ENCODE measurements at places on chromosomes 3 and 15.
A peak's percentile ranks its signal among the peaks of the same experiment; 100 is the strongest.

GRCh38 chr3:123961508-123961856 lies 453 bp upstream of the CCDC14 start:
- DNase-seq = no peak

- DNase-seq = peak; percentile 19
Measured at GRCh38 chr15:70853318-70853972, 512 bp downstream of the LARP6 start.

DNA sequence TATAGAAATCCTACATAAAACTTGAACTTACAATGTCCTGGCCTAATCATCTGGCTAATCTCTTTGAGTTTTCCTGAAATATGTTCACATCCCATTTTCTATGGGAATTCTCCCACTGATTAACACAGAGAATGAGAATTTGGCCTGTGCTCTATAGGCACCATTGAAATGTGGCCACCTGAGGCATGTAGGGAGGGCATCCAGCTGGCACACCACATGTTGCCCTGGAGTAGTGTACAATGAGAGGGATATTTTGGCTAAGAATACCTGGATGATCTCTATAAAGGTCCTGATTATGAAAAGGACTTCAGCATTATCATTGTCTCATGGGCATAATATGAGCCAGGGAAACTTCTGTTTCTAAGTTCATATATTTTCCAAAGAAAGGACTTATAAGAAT lies 324.0 kb downstream of the ZBTB20 start:
- no peak for DNase-seq

- DNase-seq = no peak
Measured at GRCh38 chr3:10992017-10992942, at the start of gene SLC6A1. SLC6A1 (plus strand) TSS chr3:10992748; CDS start chr3:11017212, 24,464 bp downstream.

DNA sequence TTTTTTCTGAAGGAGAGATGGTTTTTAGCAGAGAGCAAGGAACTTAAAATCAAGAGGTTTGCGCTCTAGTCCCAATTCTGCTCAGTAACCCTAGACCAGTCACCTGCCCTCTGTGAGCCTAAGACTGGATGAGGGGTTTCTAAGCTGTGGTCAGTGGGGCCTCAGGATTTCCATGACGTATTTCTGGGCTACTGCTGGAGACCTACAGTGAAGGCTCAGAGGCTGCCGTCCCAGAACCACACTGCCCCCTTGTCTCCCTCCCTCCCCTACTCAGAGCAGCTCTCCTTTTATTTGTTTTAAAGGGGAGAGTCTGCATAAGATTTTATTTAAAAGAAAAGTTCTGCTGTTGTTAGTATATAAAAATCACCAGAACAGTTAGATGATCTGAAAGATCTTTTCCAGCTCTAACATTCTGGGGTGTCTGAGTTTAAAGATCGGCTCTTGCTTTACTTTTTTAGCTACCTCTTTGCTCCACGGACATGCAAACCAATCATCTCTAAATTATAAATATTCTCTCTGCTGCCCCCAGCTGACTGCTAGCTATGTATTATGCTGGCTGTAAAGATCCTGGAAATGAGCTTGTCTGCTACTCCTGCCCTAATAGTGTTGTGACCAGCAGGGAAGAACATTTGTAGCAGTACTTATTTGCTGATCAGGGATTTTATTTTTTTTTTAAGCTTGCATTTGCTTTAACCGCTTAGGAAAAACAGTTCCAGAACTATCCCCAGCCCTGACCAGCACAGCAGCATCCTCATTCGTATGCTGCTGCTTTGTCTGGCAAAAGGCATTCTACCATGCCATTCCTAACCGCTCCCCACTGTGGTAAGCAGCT lies 28.6 kb upstream of the NDUFB4 start:
- DNase-seq = peak; percentile 15

DNA sequence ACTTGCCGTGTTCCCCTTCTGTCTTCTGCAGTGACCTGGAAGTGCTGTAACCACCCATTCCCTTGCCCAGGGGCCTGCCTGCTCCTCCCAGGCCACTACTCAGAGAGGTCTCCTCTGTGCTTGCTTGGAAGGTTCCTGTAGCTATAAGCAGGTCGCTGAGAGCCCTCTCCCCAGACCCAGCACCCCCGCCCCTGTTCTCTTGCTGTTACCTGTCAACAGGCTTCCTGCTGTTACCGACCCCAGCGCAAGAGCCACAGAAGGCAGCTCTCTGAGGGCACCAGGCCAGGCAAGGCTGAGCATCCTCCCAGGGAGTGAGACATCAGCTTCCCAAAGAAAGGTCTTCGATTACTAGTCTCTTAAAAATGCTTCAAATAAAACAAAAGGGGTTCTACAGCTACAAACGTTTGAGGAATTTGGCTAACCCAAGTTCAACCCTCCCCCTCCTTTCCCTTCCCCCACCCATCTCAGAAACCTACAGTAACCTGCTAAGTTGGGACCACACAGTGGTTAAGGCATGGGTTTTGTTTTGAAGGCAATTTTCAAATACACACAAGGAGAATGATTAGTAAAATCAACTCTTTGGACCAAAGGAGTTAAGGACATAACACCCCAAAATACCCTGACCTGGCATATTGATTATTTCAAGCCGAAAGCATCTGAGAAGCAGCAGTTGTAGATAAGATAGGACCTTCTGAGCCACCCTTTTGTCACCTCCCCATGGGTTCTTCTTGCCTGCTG lies 74.9 kb upstream of the MFGE8 start:
- no peak for DNase-seq

GRCh38 chr15:44550256-44550655 lies 13.3 kb downstream of the EIF3J start:
- DNase-seq = no peak

- DNase-seq = no peak
Measured at GRCh38 chr3:195596765-195597171, 13.0 kb upstream of the APOD start.

DNA sequence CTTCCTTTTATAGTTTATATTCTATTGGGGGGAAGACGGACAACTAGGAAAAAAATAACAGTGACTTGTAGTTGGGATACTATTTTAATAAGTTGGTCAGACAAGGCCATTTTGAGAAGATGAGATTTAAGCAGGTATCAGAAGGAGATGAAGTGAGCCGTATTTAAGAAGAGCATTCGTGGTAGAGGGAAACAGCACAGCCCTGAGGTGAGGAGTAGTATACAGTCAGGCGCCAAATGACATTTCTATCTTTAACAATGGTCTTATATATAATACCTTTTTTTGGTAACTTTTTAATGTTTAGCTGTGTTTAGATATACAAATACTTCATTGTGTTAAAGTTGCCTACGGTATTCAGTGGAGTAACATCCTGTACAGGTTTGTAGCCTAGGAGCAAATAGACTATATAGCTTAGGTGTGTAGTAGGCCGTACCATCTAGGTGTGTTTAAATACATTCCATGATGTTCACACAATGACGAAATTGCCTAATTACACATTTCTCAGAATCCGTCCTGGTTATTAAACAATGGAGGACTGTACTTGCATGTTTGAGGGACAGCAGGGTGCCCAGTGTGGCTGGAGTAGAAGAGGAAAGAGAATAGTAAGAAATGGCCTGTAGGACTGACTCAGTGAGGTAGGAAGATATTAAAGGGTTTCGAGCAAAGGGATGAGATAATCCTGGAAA lies 1.6 kb downstream of the NKTR start:
- peak; percentile 26 for DNase-seq

DNA sequence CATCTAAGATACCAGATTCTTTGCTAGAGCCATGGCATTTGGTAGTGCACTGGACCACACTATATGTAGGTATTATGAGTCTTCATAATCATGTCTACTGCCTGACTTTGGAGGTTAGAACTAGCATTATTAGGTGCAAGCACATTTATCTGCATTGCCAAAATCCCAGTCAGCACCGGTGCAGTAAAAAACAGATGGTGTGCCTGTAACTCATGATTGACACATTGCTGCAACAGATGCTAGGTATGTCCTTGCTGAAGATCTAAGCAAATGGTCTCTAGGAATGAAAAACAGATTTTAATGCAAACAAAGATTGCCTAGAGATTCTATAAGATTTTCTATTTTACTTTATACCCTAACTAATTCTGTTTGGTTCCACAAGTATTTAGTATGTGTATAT lies 47.7 kb downstream of the MYO5A start:
- DNase-seq = no peak

DNA sequence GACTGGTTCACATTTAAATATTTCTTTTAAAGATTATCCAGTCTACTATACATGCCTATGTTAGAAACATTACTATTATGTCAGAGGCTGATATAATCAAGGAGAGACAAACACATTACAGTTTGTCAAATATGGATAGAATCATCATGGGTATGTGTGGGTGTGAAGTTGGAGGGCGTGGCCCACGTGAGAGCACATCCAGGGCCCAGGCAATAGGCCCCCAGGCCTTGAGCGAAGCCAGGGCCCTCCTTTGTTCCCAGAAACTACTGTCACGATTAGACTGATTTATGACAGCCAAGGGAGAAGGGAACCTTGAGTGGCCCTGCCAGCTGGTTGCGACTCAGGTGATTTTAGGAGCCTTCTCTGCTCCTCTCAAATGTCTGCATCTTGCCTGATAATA lies 26.9 kb upstream of the LDHAL6B start:
- DNase-seq = no peak

- no peak for DNase-seq
Measured at GRCh38 chr15:59266028-59266427, 59.4 kb downstream of the LDHAL6B start.

DNA sequence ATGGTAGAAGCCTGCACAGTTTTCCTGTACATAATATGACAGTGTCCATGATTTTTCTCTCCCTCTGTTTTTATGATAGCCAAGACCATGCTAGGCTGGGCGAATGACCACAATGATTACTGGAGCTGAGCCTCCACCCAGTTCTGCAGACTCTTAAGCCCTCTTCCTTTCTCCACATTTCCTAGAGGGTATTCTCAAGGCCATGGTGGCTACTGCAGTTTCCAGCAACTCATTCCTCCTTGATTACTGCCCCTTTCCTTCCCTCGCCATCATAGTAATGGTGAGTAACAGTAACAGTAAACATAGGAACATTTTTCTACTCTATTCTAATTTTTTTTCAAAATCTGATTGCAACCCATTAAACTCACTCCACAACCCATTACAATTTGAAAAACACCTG lies 20.2 kb downstream of the TNIK start:
- DNase-seq = no peak

GRCh38 chr3:188320757-188321156 lies 166.8 kb downstream of the LPP start:
- DNase-seq = no peak

DNA sequence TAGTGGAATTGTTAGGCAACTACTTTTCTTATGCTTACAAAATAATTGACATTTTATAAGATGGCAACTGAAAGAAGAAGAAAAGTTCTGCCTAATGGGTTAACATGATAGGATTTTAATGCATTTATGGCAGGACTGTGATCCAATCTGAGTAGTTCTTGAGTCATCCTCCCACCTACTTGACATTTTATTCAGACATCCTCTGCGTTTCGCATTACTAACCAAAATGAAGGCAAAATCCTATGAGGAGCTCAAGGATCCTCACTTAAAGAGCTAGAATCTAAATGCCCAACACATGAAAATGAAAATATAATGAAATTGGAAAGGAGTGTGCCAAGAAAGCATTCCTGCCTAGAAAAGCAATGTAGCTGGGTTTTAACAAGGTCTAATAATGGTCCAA lies 581.1 kb upstream of the SEMA6D start:
- no peak for DNase-seq

- no peak for DNase-seq
Measured at GRCh38 chr3:120077731-120078130, 16.5 kb downstream of the GSK3B start.

DNA sequence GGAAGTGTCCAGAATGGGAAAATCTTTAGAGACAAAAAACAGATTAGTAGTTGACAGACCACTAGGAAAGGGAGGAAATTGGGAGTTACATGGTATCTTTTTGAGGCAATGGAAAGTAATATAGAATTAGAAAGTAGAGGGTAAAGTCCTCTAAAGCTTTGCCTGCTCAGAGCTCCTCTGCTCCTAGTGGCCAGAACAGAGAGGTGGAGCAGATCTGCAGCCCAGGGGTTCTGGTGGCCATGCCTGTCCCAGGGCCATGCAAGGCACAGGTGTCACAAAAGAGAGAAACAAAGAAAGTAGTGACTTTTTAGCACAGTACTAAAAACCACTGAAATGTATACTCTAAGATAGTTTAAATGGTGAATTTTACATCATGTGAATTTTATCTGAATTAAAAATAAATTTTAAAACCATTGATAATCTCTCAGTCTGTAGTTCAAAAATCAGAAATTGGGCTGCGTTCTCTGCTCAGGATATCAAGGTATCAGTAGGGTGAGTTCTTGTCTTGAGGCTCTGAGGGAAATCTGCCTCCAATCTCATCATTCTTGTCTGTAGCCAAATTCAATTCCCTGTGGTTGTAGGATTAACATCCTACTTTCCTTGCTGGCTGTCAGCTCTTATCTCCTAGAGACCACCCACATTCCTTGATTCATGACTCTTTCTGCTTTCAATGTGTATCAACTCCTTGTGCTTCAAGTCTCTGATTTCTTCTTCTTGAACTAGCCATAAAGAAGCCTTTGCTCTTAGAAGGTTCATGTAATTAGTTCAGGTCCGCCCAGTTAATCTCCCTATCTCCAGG lies 23.6 kb downstream of the PYGO1 start:
- no peak for DNase-seq

- DNase-seq = no peak
Measured at GRCh38 chr3:162019817-162020216, 523.2 kb downstream of the OTOL1 start.

DNA sequence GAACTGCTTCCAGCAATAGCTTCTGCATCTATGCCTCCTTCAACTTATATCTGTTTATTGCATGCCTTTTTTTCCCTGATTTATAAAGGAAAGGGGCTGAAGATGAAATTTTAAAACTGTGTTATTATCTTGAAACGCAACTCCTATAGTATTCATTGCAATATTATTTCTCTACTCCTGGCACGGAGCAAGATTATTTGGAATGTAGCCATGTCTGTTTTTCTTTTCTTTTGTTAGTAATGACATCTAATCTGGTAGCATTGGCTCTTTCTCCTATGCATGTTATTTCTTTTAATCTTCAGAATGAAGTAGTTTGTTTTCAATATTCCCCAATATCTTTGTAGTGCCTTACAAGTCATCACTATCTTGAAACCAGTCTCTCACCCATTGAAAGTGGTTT lies 33.6 kb downstream of the KCNMB2 start:
- no peak for DNase-seq

- no peak for DNase-seq
Measured at GRCh38 chr3:38560996-38561717, 65.0 kb downstream of the EXOG start.

- DNase-seq = no peak
Measured at GRCh38 chr15:94027581-94027980, 203.8 kb upstream of the MCTP2 start.

GRCh38 chr3:156260331-156260730 lies 140.0 kb downstream of the KCNAB1 start:
- no peak for DNase-seq

- DNase-seq = peak; percentile 52
Measured at GRCh38 chr15:91099995-91100813, at the start of gene SV2B. SV2B (plus strand) TSS chr15:91100257; CDS start chr15:91226264, 126,007 bp downstream.

Measured in activated CD8-positive, alpha-beta T cell treated with anti-CD3 and anti-CD28 coated beads for 36 hours (primary cell).